ENCODE measurements at places on chromosomes 5 and 9. TPM values are rescaled to one million over a fixed set of nuclear protein-coding genes. Genes with fewer than 3 reads are reported as not detected.

The IL31RA gene
- total RNA-seq, result not detected

The DCP2 gene
- total RNA-seq, result 173 TPM

The FYB1 gene
- not detected for total RNA-seq

The SLC45A2 gene
- not detected for total RNA-seq

The HTR4 gene
- total RNA-seq, result not detected

The WDR31 gene
- total RNA-seq, result 0.40 TPM

The CCDC171 gene
- 2.3 TPM for total RNA-seq

The CER1 gene
- 3.4 TPM for total RNA-seq

The PRXL2C gene
- 8.3 TPM for total RNA-seq

The STC2 gene
- 53.1 TPM for total RNA-seq

The SV2C gene
- total RNA-seq, result 0.24 TPM

The LMX1B gene
- 0.37 TPM for total RNA-seq

The ESM1 gene
- not detected for total RNA-seq

The FGD3 gene
- total RNA-seq, result 1.4 TPM

The MCTP1 gene
- 3.4 TPM for total RNA-seq

The TSSK1B gene
- not detected for total RNA-seq

The APBA1 gene
- total RNA-seq, result 1.1 TPM

The ATP6V1G1 gene
- 112 TPM for total RNA-seq

The MEGF10 gene
- 43.2 TPM for total RNA-seq

The SLC6A7 gene
- 0.07 TPM for total RNA-seq

The C1QTNF3 gene
- 1.0 TPM for total RNA-seq

The HTR1A gene
- 3.8 TPM for total RNA-seq

The NDOR1 gene
- total RNA-seq, result 32.3 TPM

The AMBP gene
- total RNA-seq, result 3.0 TPM

The THG1L gene
- total RNA-seq, result 12.4 TPM

The IRX1 gene
- total RNA-seq, result 5.1 TPM

The GABRP gene
- total RNA-seq, result 3.7 TPM

The PTPDC1 gene
- 7.3 TPM for total RNA-seq

The SPINK6 gene
- not detected for total RNA-seq

The TTLL11 gene
- 0.86 TPM for total RNA-seq

The C5 gene
- total RNA-seq, result 0.15 TPM

The CRB2 gene
- 8.4 TPM for total RNA-seq

The GLRA1 gene
- not detected for total RNA-seq

The SPAAR gene
- total RNA-seq, result not detected

The CREBRF gene
- total RNA-seq, result 5.0 TPM

The FABP6 gene
- 3.6 TPM for total RNA-seq

The PDGFRB gene
- total RNA-seq, result 15.9 TPM

The SVEP1 gene
- 0.36 TPM for total RNA-seq

The DMRT3 gene
- total RNA-seq, result not detected

The TXNDC8 gene
- not detected for total RNA-seq

The GDA gene
- total RNA-seq, result 3.0 TPM

The PLAC8L1 gene
- 0.92 TPM for total RNA-seq

The NUDCD2 gene
- total RNA-seq, result 48.5 TPM

The LCN6 gene
- total RNA-seq, result not detected

All from H1 (cell line).